Right cardiac atrium (tissue), 5 donors: ENCODE measurements at places on chromosomes 2 and 18. TPM values are rescaled to one million over a fixed set of nuclear protein-coding genes. Genes with fewer than 3 reads are reported as not detected.

CFAP65 gene
- not detected for total RNA-seq

FOXD4L1 gene
- total RNA-seq: not detected

TPO gene
- total RNA-seq: 1.3 TPM

SERPINB12 gene
- total RNA-seq: not detected

TUBA4B gene
- not detected for total RNA-seq

FLACC1 gene
- 8.7 TPM for total RNA-seq

INPP4A gene
- 15.7 TPM for total RNA-seq

RPRM gene
- total RNA-seq: not detected

TXNDC2 gene
- total RNA-seq: not detected

RBM44 gene
- 0.45 TPM for total RNA-seq

TEX44 gene
- not detected for total RNA-seq

PLGLB1 gene
- 2.8 TPM for total RNA-seq

HS6ST1 gene
- 13.3 TPM for total RNA-seq

KCNG2 gene
- not detected for total RNA-seq

CRYGC gene
- total RNA-seq: not detected

SYT4 gene
- 0.47 TPM for total RNA-seq

UGT1A3 gene
- not detected for total RNA-seq

RAMP1 gene
- 122 TPM for total RNA-seq

ANKRD30B gene
- total RNA-seq: not detected

GPR45 gene
- total RNA-seq: not detected

LINC00305 gene
- not detected for total RNA-seq

CGREF1 gene
- 9.6 TPM for total RNA-seq
